ENCODE measurements at places on chromosomes 13 and 19.

DNA sequence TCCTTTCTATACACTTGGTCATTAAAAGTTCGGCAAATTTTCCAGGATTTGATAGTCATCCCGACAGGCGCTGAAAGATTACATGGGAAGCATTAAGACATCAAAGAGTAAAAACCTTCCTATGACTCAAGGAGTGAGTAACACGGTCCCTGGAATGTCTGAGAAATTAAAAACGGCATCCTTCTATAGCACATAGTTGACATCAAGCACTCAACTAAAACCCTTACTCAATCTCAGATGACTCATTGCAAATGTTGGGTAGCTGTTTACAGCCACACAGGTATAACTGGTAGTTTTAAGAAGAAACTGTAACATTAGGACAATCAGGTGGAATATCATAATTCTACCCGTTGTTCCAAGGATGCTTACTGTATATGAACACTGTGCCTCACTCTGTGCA lies 6.4 kb upstream of the LGALS13 start:
- no peak for DNase-seq

DNA sequence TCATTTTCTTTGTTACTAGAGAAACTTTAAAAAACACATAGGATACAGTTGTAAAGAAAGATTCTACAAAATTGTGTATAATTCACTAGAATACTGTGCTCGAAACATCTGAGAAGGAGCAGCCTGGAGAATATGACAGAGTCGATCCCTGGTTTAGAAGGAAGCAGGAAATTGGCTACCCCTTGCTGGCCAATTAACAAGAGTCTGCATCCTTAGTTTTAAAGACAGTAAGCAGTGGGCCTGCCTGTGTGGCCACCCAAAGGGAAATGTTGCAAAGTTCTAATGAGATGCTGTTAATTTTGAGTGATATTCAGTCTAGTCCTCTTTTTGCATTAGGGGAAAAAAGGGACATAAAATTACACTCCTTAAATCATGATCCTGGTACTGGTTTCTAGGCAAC lies 988.6 kb downstream of the PCDH17 start:
- no peak for DNase-seq

GRCh38 chr19:52274191-52274590 lies 4.8 kb downstream of the ZNF766 start:
- no peak for DNase-seq

- peak; percentile 72 for DNase-seq
Observed at GRCh38 chr13:110137680-110138009, 169.3 kb downstream of the COL4A1 start.

GRCh38 chr13:34842466-34842865 lies 99.6 kb upstream of the NBEA start:
- DNase-seq: no peak

GRCh38 chr13:29845440-29846056 lies 4.9 kb downstream of the UBL3 start:
- no peak for DNase-seq

- no peak for DNase-seq
Observed at GRCh38 chr19:28700176-28700575, 512.8 kb downstream of the UQCRFS1 start.

GRCh38 chr19:38421856-38422255 lies 4.2 kb downstream of the RASGRP4 start:
- DNase-seq: no peak

DNA sequence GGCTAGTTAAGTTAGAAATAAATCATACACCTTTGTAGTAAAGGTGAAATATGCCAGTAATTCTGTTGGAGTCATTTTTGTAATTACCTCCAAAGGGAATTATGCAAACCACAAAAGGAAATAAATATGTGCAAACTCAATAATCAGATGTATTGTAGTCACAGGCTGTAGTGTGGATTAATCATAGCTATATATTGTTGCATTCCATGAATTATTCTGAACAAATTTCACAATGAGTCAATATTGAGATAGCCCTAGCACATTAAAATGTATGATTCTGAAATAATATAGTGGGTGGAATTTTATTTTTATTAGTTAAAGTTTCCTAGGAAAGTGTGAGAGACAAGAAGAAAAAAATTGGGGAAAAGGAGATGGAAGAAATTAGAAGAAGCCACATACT lies 790.5 kb upstream of the PCDH20 start:
- no peak for DNase-seq

GRCh38 chr13:28685892-28686291 lies 27.0 kb downstream of the POMP start:
- DNase-seq: no peak

DNA sequence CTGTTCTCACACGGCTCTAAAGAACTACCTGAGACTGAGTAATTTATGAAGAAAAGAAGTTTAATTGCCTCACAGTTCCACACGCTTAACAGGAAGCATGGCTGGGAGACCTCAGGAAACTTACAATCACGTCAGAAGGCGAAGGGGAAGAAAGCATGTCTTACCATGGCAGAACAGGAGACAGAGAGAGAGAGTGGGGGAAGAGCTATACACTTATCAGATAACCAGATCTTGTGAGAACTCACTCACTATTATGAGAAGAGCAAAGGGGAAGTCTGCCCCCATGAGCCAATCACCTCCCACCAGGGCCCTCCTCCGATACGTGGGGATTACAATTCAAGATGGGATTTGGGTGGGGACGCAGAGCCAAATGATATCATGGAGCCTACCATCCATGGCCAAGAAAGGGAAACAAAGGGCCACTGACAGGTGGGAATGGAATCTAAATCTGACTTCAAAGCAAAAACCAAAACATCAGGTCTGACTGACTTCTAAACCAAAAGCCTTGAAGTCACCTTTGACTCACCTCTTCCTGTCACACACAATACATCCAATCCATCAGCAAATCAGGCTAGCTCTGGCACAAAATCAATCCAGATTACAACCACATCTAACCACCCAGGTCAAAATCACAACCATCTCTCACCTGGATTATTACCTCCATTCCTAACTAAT lies 189.7 kb downstream of the ENOX1 start:
- DNase-seq: no peak

GRCh38 chr13:91326146-91326545 lies 21.3 kb upstream of the MIR17HG start:
- DNase-seq: no peak

DNA sequence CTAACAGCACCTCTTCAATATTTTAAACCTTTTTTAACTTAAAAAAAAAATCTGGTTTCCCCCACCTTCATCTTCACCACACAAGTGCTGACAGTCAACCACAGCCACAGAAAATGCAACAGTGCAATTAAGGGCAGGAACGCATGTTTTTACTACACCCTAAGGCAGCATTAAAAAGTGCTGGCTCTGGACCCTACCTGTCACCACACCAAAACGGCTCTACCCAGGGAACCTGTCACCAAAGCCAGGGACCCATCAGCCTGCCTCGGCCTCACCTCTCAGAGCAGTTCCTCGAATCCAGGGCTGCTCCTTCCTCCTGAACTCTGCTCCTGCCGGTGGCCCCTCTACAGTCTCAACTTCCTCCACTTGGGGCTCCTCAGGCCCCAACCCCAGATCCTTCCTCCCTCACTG lies 22.5 kb upstream of the SLC35E1 start:
- no peak for DNase-seq

DNA sequence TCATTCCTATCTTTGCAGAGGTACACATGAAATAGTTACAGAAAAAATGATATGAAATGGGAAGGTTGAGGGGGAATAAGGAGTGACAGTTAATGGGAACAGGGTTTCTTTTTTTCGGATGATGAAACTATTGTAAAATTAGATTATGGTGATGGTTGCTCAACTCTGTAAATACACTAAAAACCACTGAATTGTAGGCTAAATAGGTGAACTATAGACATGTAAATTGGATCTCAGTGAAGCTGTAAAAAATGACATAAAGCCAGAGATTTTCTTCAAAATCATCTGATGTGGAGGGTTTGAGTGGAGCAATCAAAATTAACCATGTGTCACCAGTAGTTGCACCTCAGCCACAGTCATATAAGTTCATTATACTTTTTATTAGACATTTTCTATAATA lies 6.6 kb upstream of the FLT3 start:
- no peak for DNase-seq

DNA sequence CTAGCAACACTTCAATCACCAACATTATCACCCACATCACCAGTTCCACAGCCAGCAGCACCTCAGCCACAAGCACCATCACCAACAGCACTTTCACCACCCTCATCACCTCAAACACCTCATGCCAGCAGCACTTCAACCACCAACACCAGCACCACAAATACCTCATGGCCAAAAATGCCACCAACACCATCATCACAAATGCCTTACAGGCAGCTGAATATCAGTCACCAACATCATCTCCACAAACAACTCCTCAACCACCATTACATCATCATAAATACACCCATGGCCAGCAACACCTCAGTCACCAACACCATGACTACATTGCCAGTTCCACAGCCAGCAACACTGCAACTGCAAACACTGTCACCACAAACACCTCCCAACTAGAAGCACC lies 10.4 kb downstream of the FCER2 start:
- DNase-seq: no peak

GRCh38 chr19:6455924-6456323 lies 3.7 kb downstream of the SLC25A23 start:
- DNase-seq: peak; percentile 43

- DNase-seq: no peak
Observed at GRCh38 chr19:14073925-14074838, 1.6 kb downstream of the MISP3 start.

GRCh38 chr13:65719831-65720230 lies 1510.3 kb downstream of the PCDH9 start:
- DNase-seq: no peak

DNA sequence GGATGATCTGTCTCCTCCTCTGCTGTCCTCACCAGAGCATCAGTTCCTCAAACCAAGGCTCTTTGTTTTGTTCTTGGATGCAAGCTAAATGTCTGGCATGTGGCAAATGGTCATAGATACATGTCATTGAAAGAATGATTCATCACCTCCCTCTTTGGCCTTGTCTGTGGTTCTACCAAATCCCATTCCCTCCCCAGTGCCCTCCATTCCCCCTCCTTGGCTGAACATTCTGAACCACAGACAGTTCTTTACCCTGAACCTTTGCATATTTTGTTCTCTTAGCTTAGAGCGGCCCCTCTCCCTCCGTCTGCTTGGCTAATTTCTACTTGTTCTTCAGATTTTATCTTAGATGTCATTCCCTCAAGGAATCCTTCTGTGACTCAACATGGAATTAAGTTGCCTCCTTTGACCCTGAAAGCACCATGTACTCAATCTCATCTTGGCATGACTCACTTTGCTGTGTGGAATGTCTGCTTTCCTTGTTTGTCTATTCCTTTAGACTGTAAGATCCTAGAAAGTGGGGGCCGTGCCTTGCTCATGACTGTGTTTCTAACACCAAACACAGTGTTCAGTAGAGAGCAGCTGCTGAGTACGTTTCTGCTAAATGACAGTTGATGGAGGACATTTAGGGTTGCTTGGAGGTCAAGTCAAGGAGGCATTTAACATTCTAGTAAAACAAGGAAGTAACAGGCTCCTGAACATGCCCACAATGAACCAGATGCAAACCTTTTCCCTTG lies 8.1 kb downstream of the ALOX5AP start:
- DNase-seq: no peak

DNA sequence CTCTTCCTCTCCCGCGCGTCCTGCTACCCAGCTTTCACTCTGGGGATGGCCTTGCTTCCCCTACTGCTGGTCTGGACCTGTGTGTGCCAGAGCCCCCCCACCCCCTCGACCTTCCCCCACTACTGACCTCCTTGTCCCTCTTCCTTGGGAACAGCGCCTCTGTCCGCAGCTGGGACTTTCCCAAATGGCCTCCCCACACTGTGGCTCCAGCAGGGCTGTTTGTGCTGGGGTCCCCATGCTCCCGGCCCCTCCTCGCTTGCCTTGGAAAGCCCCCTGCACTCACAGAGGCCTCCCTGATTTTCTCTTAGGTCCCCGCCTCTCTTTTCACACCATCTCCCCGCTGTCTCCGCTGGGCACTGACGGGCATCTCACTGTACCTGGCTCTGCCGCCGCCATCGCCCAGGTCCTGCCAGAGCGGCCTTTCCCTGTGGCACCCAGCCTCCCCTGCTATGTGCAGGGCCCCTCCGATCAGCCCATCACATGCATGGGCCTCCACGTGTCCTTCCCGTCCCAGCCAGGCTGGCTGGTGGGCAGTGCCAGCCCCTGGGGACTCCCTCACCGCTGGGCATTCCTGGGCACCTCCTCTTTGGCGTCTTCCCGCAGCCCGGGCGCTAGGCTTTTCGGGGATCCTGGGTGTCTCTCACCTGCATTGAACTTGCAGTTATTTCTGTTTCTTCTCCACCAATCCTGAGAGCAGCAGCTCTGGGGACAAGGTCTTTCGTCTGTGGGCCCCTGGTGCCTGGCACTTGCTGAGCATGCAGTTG lies 118.7 kb downstream of the ATP11A start:
- no peak for DNase-seq

GRCh38 chr19:22622901-22623840 lies 11.0 kb upstream of the ZNF492 start:
- peak; percentile 25 for DNase-seq

DNA sequence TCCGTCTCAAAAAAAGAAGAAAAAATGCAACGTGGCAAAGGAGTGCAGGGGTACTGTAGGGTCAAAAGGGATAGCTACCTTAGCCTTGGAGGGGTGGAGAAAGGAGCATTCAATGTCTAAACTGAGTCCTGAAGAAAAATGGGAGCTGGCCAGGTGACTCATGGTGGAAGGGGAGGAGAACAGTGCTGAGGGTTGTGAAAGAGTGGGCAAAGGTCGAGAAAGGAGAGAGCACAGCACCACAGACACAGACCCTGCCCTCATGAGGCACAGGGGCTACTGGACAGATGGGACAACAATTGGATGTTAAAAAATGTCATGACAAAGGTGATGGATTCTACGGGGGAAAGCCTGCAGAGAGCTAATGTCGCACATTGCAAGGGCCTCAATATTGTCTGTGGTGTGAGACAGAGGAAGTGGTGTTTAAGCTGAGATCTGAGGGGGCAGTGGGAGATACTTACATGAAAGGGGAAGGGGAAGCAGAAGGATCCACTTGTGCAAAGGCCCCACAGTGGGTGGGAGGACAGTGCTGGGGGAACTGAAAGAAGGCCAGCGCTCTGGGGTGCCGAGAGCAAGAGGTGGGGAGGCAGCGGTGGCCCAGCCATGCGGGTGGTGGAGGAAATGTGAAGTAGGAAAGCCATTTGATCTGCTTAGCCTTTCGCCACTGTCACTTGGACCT lies 42.9 kb upstream of the URAD start:
- peak; percentile 80 for DNase-seq

DNA sequence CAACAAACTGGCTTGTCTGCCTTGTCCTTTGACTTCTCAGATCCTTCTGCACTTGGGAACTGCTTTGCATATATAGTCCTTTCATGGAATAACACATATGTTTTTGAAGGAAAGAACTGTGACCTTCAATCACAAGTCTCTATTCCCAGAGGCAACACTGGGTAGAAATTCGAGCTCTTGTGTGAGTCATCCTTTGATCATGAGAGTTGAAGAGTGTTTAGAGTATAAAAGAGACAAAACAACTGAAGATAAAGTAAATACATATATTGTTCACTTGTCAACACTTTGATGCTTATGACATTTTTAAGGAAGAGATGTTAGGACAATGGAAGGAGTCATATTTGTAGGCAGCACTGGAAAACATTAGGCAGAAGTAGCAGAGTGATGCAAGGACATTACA lies 5.2 kb upstream of the OR7A5 start:
- DNase-seq: no peak

GRCh38 chr19:45927565-45928261 lies 13.1 kb upstream of the NANOS2 start:
- DNase-seq: peak; percentile 92

- no peak for DNase-seq
Observed at GRCh38 chr19:40219721-40220276, 1.6 kb upstream of the TTC9B start.
